ENCODE measurements at places on chromosomes 1 and 21.

DNA sequence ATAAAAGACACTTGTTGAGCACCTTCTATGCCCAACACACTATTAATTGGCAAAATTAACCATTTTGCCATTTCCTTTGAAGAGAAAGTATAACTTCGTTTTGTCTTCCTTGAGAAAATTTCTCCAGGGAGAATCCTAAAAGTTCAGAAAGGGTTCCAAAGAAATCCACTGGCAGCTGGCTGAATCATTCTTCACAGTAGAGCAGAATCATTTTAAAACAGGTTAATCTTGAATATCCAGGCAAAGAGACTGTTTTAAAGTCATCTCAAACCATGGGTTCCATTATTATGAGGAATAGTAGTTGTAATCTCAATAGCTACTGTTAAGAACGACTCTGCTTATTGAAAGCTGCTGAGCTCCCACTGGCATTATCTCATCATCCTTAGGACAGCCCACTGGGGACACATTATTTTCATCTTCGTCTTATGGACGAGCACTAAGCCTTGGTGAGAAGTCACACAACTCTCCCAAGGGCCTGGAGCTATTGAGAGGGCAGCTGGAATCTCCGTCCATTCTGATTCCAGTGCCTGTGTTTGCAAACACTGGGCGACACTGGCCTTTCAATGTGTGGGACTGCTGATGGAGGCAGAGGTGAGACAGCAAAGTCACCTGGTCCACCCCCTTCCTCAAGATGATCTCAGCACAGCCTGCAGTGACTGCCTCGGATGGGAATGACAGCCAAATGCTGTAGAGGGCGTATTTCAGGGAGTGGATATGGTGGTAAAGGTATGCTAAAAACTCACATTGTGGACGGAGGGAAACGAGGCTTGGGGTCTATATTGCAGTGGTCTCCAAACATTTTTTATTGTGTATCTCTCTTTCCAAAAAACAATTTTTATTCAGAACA is 15.3 kb upstream of the PGBD5 start:
- DNase-seq = no peak

DNA sequence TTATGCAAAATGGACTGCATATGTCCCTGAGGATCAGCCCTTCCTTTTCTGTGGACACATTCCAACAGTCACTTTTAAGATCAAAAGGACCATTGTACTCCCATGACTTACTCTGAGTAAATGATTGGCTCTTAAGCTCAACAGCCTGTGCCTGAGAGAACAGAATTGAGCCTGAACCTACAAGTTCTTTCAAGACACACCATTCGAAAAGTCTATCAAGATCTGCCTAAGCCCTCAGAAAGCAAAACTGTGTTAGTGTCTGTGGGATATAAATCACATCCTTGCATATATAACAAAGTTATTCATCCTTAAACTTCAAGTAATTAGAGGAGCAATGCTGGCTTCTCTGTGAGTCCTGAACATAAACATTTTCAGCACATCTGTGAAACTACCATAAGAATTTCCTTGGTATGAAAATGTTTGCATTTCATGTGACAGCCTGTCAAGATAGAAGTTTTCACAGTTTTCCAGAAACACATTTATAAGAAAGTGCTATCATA is 41.6 kb downstream of the PCNX2 start:
- no peak for DNase-seq

GRCh38 chr1:17134034-17134433 is 14.8 kb upstream of the PADI2 start:
- no peak for DNase-seq

GRCh38 chr1:115694805-115695204 is 53.0 kb downstream of the VANGL1 start:
- no peak for DNase-seq

DNA sequence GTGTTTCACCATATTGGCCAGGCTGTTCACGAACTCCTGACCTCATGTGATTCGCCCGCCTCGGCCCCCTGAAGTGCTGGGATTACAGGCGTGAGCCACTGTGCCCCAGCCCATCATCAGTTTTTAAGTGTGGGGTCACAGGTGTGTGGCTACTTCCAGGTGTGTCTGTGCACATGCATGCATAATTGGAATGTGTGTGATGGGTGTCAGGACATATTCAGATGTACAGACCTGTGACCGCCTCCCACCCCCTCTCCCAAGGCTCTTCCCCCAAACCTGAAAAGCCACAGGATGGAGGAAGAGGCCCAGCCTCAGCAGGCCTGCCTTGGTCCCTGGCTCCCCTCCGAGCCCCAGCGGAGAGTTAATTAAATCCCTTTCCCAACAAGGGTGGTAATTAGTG is 37.3 kb upstream of the CSF3R start:
- no peak for DNase-seq

DNA sequence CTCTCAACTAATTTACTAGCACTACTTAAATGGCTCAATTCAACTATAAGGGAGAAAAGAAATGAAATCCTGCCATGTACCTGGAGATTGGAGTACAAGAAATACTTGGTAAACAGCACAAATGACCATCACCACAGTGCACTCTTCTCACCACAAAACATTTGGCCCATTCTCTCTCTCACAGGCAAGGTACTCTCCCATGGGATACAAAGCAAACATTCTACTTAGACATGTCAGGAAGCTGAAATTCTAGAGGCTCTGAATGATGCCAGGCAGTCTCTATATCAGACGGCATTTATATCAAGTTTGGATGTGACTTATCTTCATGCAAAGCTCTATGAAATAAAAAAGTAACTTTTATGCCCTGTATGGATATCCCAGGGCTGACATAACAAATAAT is 72.5 kb downstream of the DPT start:
- no peak for DNase-seq

GRCh38 chr1:51519865-51520699 is 1.0 kb upstream of the EPS15 start:
- DNase-seq = no peak

DNA sequence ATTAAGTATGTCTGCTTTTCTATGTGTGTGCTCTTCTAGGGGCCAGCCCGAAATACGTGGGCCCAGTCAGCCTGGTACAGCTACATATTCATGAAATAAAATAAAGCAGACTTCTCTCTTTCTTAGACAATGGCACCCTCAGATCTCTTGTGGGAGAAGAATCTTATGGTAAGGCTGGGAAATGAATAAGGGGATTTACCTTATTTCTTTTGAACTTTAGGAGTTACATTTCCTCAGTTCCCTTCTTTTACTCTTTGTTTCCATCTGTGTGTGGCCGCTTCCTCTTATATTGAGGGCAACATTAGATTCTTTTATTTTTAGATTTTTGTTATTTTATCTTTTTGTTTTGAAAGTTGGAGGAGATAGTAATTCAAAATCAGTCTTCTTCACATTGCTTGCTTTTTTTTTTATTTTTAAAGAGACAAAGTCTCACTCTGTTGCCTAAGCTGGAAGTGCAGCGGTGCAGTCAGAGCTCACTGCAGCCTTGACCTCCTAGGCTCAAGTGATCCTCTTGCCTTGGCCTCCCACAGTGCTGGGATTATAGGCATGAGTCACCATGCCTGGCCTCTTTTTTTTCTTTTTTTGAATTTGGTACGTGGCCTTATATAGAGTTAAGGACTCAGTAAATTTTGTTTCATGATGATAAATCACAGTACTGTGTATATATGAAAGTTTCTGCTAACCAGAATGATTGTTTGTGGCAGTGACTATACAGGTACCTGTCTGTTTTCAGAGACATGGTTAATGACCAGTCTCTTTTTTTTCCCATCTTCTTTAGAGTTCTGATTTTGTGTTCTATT is 9.1 kb downstream of the LAMC1 start:
- DNase-seq = no peak

DNA sequence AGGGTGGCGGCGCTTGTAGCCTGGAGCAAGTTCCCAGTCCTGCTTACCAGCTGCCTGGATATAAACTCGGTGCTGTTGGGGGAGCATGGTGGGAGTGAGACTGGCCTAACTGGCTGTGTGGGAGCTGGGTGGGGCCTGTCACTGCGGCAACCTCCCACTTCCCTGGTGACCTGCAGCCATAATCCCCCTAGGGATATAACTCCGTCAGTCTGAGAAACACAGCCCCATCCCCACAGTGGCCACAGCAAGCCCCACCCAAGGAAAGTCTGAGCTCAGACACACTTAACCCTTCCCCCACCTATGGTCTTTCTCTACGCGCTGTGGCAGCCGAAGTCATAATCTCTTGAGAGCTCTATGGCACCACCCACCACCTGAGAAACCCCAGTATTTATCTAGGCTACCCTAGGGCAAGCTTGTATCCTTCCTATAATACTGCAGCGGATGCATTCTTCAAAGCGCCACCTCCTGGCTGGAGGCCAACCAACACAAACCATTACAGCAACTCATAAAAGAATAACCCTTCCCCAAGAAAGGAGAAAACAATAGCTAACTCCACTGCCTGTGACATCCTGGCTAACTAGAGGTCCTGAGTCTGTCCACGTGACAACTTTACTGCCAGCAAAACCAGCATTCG is 57.4 kb downstream of the ZNF648 start:
- no peak for DNase-seq

GRCh38 chr1:209689477-209689876 is 14.3 kb downstream of the G0S2 start:
- no peak for DNase-seq

DNA sequence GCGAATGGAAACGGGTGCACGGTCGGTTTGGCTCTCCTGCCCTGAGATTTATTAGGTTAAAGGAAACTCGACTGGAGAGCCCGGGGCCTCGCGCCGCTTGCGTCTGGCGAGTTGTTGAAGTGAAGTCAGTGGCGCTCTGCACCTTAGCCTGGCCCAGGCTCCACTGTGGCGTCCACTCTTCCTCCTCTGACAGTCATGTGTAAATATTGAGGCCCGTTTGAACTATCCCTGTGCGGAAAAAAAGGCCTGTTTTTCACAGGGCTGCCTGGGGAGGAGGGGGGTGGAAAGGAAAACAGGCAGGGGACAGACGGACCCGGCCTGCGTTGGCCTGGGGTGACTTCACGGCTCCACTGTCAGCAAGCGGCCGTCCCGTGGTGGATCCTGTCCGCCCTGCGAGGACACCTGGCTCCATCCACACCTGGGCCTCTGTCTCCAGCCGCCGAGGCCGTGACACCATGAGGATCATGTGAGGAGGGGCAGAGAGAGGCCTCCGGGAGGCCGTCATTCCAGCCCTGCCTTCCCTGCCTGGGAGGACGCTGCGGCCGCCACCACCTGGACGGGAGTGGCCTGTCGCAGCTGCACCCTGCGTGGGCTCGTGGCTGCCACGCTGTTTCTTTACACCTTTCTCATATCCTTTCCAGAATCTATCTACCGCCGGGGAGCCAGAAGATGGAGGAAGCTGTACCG is 59.8 kb downstream of the FAAP20 start:
- DNase-seq = no peak

DNA sequence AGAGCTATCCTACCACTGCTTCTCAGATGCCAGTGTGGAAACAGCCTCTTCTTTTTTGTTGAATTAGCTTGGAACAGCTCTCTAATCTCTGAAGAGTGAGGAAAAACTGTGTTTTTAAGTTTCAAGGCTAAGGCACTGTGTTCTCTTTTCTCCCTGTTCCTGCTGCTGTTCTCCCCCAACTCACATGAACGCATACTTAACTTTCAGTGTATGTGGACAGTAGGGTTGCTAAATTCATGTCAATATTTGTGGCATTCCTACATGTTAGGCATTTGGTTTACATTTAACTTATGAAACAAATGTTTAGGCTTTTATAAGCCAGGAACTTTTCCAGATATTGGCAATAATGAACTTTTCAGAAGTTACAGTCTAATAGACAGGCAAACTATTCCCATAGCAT is 6.8 kb downstream of the BACH1 start:
- no peak for DNase-seq

- no peak for DNase-seq
These were observed 396.5 kb downstream of the SMYD3 start for GRCh38 chr1:246110343-246111219.

GRCh38 chr1:5376538-5377247 is 615.5 kb downstream of the NPHP4 start:
- DNase-seq = no peak

- no peak for DNase-seq
These were observed 27.3 kb upstream of the LRRN2 start for GRCh38 chr1:204712708-204713430.

- DNase-seq = no peak
These were observed 63.9 kb downstream of the SSBP3 start for GRCh38 chr1:54342288-54342687.

DNA sequence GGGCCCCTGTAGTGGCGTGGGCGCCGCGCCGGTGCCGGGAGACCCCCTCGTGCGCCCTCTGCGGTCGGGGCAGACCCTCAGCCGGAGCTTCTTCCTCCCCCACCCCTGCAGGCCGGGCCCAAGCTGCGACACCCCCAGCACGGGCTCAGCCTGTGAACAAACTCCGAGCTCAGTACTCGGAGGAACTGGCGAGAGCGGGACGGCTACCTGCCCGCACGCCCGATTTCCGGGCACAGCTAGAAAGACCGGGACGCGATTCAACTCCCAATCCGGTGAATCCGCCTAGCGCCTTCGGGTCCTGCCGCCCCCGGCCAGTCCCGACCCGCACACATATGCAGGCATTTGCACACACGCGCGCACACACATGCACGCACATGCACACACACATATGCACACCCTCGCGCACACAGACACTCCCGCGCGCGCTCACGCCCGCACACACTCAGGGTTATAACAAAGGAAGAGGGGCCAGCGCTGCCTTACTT is 580 bp upstream of the BLACAT1 start:
- no peak for DNase-seq

- no peak for DNase-seq
These were observed 281.6 kb downstream of the TPR start for GRCh38 chr1:186093437-186093836.

GRCh38 chr1:220810963-220811362 is 24.2 kb downstream of the MTARC1 start:
- DNase-seq = no peak

GRCh38 chr1:87759421-87760087 is 430.9 kb downstream of the LMO4 start:
- DNase-seq = no peak

- no peak for DNase-seq
These were observed 93.1 kb downstream of the TMEM53 start for GRCh38 chr1:44581205-44581604.

GRCh38 chr1:192575499-192576189 is at the start of gene RGS1:
RGS1 (plus strand) TSS chr1:192575773; CDS start chr1:192575793, 20 bp downstream.
- DNase-seq = peak; percentile 67

- no peak for DNase-seq
These were observed 4.3 kb downstream of the INTS7 start for GRCh38 chr1:212030936-212031528.

DNA sequence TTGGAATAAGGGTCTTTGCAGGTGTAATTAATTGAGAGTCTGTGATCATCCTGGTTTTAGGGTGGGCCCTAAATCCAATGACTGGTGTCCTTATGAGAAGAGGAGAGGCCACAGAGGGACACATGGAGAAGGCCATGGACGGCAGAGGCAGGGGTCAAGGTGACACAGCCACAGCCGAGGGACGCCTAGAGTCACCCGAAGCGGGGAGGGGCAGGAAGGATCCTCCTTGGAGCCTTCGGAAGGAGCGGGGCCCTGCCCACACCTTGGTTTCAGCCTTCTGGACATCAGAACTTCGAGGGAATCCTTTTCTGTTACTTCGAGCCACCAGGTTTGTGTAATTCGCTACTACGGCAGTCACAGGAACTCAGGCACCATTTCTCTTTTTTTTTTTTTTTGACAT is 31.1 kb downstream of the RRP1 start:
- no peak for DNase-seq

GRCh38 chr1:24204116-24204515 is 17.0 kb upstream of the IFNLR1 start:
- no peak for DNase-seq
